Dorsolateral prefrontal cortex (tissue), 122 donors: ENCODE measurements at places on chromosomes 2 and 18. TPM values are rescaled to one million over a fixed set of nuclear protein-coding genes. Genes with fewer than 3 reads are reported as not detected.

DNA sequence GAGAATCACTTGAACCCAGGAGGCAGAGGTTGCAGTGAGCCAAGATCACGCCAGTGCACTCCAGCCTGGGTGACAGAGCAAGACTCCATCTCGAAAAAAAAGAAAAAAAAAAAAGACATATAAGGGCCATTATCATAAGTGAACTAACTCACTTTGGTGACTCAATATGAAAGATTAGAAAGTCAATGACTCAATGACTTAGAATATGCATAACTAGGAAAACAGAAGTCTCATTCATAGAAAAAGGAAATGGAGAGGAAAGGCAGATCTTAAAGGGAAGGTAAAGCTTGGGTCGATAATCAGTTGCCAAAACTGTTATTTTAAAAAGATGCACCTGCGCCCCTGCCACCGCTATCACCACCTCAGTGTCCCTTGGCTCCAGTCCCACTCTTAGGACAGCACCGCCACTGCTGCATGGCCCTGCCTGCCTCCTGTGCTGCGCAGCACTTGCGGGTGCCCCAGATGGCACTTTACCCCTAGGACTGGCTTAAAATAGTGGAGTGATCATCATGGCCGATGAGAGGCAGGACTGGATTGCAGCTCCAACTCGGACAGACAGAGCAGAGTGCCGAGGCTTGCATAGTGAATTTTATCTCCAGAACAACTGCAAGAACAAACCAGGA lies 54.7 kb downstream of the INO80D start:
- no peak for DNase-seq

DNA sequence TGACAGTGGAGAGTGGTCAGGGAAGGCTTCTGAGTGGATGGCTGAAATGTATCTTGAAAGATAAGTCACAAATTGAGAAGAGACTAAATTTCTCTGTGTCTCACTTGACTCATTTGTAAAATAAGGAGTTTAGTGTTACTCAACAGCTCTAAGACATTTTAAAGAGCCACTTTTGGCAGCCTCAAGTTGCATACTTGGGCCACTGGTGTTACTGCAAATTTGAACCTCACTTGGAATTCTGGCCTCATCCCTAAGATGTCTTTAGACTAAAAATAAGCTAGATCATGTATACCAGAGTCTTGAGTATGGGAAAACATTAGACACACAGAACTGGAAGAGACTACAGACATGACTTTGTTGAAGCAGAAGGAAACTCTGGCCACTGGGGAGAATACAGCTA lies 4.5 kb upstream of the MTLN start:
- DNase-seq, result no peak

DNA sequence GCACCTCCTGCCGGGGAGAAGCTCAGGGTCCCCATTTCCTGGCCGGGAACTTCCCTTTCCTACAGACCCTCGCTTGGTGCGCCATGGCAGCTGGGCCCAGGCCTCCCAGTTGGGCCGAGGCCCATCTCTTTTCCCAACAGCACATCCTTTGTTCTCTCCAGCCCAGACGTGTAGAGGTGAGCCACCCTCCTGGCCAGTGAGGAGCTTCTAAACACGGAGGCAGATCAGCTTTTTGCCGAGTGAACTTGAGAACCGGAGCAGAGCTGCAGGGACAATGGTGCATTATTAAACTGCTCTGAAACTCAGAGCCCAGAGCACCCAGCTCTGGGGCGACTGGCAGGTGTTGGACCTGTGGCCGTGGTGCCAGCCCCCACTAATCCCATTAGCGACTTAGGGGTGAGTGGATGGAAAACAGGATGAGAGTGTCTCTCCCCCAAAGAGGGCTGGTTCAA lies 25.4 kb downstream of the SH3BP4 start:
- DNase-seq, result no peak

GRCh38 chr2:8442833-8443486 lies 238.9 kb upstream of the ID2 start:
- no peak for DNase-seq

- no peak for DNase-seq
Observed at GRCh38 chr2:127514076-127514475, 12.2 kb downstream of the IWS1 start.

The VAMP8 gene
- total RNA-seq, result 14.7 TPM

- DNase-seq, result no peak
Observed at GRCh38 chr2:147600646-147601045, 244.2 kb upstream of the ACVR2A start.

DNA sequence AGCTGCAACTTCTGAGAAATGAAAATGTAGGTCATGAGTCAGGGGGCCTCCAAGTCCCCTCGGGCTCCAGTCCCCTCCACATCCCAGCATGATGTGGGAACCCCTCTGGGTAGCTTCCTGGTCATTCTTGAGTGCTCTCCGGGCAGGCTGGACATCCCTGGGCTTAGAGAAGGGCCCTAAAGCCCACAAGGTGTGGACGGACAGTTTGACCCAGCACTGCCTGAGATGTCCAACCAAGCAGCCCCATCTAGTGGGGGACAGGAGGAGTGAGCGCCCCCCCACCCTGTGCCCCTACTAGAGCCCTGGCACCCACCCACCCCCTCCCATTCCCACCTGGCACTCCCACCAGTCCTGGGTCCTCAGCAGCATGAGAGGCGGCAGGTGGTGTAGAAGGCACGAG lies 46.0 kb downstream of the CYP27C1 start:
- DNase-seq, result peak; percentile 52
